Effector memory CD4-positive, alpha-beta T cell (primary cell): ENCODE measurements at places on chromosomes 3 and 15.

GRCh38 chr15:48119277-48119676 lies 1.5 kb upstream of the SLC24A5 start:
- no peak for DNase-seq

- DNase-seq, result no peak
Measured at GRCh38 chr3:66479532-66479947, 21.3 kb downstream of the LRIG1 start.

- no peak for DNase-seq
Measured at GRCh38 chr3:170356596-170357175, 829 bp upstream of the SKIL start.

- peak; percentile 44 for DNase-seq
Measured at GRCh38 chr3:149003653-149004305, 12.4 kb downstream of the GYG1 start.

GRCh38 chr3:15512166-15512565 lies 9.3 kb downstream of the COLQ start:
- no peak for DNase-seq

- DNase-seq, result no peak
Measured at GRCh38 chr15:73955326-73955725, 29.1 kb downstream of the LOXL1 start.

DNA sequence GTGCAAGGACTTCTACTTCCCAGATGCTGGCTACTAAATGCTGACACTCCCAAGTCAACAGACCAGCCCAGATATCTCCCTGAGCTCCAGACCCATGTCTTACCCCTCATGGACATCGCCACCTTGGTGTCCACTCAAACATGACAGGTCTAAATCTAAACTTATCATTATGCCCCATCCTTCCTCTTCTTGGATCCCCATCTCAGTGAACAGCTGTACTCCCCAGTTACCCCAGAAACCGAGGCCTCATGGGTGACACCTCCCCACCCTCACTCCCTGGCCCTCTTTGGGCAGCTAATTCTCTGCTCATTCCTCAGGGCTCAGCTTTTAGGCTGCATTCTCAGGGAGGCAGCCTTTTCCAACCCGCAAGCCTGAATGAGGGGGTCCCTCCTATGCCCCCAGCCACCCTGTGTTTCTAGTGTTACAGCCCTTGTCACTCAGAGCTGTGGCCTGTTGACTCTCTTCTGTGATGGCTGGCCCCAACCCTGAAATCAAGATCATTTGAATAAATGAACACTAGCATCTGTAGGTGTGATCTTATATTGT lies 5.4 kb downstream of the EHD4 start:
- DNase-seq, result no peak

- DNase-seq, result no peak
Measured at GRCh38 chr3:153429821-153430220, 267.8 kb downstream of the RAP2B start.

- DNase-seq, result no peak
Measured at GRCh38 chr3:150275941-150276340, 132.2 kb upstream of the TSC22D2 start.

GRCh38 chr3:77412584-77412983 lies 372.7 kb downstream of the ROBO2 start:
- no peak for DNase-seq

GRCh38 chr3:13529196-13530112 lies 19.5 kb upstream of the FBLN2 start:
- no peak for DNase-seq

- no peak for DNase-seq
Measured at GRCh38 chr15:91040856-91041255, 18.5 kb upstream of the VPS33B start.

GRCh38 chr3:192188218-192188835 lies 539.0 kb downstream of the FGF12 start:
- no peak for DNase-seq

- DNase-seq, result no peak
Measured at GRCh38 chr15:35705884-35706585, 160.1 kb upstream of the DPH6 start.

- DNase-seq, result no peak
Measured at GRCh38 chr3:152403632-152404066, 134.9 kb downstream of the MBNL1 start.

GRCh38 chr3:123688241-123688747 lies 103.4 kb upstream of the HACD2 start:
- DNase-seq, result no peak

DNA sequence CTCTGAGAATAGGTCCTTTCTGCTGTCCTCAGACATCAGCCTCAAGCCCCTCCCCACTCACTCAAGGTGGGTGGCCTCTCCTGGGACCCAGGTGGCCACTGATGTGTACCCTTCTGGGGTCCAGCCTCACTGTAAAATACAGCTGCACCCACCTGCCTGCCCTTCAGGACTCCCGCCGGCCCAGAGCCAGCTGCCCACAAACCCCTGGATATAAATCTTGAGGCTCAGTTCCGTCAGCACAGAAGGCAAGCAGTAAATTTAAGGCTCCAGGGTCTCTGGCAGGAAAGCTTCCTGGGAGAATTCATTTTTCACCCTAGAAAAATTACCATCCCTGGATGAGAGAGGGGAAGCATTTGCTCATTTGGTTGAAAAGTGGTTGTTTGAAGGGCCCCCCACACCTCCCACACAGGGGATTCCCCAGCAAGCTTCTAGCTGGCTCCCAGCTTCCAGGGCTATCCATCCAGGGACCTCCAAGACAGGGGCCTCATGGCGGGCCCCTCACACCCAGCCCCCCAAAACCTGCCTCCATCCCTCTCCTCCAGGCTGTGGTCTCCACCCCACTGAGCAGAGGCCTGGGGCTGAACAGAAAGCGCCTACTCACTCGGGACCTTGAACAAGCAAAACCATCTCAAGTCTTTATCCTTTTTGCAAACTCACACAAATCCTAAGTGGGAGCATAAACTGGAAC lies 48.4 kb upstream of the GRIP2 start:
- no peak for DNase-seq

- DNase-seq, result peak; percentile 62
Measured at GRCh38 chr3:14216257-14217048, 37.8 kb downstream of the LSM3 start.

DNA sequence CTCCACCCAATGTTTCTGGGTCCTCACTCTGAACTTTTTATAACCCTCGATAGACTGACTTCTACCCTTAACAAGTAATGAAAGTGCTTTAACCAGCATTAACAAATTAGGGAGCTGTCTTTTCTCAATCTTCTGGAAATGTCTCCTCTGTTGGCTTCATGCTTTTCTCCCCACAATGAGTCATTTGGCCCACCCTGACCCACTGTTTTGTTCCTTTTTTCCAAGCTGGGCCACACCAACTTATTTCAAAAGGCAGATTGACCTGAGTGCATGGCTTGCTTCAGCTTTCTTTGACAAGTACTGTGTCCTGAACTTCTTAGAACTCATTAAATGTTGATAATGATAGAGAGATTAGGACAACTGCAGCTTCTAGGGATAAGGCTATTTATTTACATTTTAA lies 199.6 kb upstream of the SEMA6D start:
- DNase-seq, result no peak

DNA sequence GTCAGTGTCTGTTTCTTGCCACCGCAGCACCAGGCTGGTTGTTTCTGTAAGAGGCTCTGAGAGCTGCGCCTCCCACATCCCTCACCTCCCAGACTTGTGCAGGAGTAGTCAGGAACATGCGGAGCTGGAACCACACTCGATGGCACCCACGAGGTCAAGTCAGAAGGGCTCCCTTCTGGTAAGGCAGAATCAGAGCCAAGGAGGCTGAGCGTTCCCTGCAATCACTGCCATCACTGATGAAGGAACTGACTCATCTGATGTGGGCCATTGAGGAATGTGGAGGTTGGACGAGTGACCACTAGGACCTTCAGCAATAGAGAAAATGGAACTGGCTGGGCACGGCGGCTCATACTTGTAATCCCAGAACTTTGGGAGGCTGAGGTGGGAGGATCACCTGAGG lies 35.7 kb upstream of the BLM start:
- DNase-seq, result no peak

- DNase-seq, result no peak
Measured at GRCh38 chr3:123159926-123160635, 41.7 kb upstream of the SEC22A start.

DNA sequence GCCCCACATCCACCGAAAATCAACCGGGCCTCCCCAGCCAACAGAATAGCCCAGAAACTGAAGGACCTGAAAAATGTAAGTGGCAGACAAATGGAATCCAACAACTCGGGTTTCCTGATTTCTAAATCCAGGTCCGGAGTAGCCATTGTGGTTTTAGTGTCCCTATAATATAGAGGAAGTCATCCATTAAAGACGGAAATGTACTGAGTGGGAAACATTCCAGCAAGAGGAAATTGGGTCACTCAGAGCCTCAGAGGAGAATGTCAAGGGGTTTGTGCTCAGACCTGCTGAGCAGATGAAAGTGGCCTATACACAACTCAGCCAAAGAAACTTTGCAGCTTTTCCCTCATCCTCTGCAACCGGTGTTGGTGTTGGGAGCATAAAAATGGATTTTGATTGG lies 366.7 kb downstream of the ERC2 start:
- DNase-seq, result no peak

GRCh38 chr3:187957165-187957581 lies 196.8 kb upstream of the LPP start:
- DNase-seq, result no peak

DNA sequence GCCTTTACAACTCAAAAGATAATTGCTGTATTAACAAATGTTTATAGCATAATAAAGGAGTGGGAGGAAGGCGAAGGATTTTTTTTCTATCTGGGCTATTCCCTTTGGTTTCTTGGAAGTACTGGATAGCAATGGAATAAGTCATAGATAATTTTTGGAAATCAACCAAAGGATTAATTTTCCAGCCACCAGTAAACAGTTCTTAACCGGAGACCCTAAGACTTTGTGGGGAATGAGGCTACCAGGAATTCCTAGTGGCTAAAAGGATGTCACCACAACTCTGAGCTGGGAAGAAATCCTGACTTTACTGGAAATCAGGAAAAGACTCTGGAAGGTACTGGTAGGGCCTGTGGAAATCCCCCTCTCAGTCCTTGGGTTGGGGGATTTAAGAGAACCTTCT lies 138.4 kb upstream of the RARB start:
- no peak for DNase-seq

GRCh38 chr3:187281191-187281714 lies 10.3 kb downstream of the MASP1 start:
- no peak for DNase-seq

GRCh38 chr15:84001037-84001436 lies 234.5 kb upstream of the GOLGA6L4 start:
- no peak for DNase-seq

DNA sequence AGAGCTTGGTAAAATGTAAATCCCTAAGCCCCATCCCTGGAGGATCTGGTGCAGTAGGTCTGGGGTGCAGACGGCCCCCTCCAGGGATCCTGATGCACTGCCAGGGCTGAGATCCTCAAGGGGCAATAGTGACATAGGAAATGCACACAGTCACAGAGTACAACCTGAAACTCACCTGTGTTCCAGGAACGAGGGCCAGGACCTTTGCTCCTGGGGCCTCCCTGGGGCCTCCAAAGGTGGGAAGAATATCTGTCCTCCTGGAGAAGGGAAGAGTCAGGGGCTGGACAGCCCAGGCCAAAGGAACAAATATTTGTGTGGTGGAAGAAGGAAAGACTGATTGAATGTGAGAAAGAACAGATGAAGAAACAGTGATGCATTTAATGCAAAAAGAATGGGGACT lies 9.5 kb downstream of the SSUH2 start:
- DNase-seq, result no peak

DNA sequence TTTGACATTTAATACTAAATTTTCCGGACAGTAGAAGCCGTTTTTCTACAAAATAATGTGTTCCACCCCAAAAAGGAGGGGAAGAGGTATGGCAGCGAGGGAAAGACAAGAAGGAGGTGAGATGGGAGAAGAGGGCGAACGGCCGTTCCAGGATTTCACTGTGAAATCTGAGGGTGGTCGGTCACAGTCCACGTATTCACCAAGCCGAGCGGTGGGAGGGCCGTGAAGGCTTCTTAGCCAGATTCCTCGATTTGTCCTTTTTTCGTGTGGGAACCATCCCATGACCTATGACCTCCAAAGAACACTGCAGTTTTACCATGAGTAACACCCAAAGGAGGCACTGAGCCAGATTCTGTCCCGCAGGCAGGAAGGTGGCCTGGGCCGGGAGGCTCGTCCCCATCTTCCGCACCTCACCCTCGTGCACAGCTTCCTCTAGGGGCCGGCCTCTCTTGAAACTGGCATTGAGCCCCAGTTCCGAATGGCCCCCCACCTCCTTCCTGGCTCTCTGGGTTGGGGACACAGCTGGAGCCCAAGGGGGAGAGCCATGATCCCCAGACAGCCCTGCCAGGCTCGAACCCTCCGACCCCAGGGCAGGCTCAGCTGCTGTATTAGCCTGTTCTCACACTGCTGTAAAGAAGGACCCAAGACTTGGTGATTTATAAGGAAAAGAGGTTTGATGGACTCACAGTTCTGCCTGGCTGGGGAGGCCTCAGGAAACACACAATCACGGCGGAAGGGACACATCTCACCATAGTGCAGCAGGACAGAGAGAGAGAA lies 23.7 kb downstream of the XXYLT1 start:
- no peak for DNase-seq

DNA sequence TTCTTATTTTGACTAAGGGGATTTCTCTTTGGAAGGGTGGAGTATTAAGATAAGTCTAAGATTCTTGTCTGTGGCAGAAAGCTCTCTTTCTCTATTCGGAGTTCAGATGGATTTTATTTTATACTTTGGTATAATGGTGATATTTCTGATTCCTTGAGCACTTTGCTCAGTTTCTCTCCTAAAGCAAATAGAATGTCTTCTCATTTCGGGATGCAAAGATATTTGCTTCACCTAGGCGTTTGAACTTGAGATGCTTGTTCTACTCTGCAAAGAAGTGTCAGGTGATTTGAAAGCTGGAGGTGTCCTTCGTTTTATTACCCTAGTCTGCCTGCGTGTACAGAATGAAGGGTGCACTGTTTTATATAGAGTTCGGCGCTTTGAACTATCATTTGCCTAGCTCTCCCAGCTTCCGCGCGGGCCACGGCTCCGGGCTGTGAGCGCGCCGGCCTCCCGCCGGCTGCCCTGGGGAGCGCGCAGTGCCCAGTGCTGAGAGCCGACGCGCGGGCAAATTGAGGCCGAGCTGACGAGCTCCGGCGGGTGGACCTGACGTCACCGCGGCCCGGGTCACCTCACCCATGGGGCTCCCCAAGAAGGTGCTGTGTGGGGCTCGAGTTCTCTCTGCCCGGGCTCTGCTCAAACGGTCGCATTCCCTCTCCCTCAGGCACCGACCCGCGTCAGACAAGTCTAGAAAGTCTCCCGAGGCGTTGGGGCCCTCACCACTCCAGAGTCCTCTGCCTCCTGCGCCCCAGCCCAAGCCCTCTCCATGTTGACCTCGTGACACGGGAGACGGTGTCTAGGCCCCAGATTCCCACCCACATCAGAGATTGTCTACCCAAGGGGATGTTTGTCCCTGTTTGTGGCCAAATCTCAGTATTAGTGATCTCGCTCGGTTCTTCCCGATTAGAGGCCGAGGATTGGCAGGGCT lies 7.5 kb downstream of the SOX2 start:
- no peak for DNase-seq

GRCh38 chr15:56927816-56928215 lies 9.4 kb downstream of the TCF12 start:
- DNase-seq, result no peak

DNA sequence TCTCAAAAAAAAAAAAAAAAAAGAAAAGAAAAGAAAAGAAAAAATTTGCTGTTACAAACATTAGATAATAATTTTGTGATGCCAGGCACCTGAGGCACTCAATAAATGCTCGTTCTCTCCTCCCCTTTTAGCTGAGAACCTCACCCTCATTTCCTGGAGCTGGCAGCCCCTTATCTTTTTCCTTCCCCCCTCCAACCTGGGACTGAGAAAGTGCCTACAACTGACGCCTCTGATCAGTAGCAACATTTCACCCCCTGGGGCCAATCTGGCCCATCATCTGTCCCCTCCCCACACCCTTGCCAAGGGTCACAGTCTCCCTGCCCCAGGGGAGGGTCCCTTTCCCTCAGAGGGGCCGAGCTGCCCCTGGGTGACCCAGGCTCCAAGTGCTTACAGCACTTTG lies 12.6 kb upstream of the RNU6-1 start:
- no peak for DNase-seq
